ENCODE measurements at places on chromosomes 7 and 10.

DNA sequence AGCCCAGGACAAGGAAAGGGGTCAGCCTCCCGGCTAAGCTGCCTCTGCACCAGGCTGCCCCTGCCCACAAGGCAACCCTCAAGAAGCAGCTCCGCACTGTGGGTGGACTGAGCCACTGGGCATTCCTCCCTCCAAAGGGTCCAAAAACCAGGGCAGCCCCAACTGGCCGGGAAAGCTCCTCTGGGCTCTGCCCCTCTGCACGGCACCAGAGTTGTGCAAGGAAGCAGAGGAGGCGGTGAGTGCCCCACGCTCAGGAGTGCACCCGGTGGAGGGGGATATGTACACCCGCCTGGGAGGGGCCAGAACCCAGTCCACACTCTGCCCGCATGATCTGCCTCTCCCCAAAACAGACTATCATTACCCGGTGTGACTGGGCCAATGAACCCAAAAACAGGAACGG is 43.8 kb downstream of the PTPRN2 start:
- DNase-seq = no peak

- peak; percentile 21 for DNase-seq
Measured at GRCh38 chr7:151304856-151305255, 36.8 kb upstream of the NUB1 start.

- no peak for DNase-seq
Measured at GRCh38 chr10:43208147-43209073, 58.5 kb downstream of the RASGEF1A start.

DNA sequence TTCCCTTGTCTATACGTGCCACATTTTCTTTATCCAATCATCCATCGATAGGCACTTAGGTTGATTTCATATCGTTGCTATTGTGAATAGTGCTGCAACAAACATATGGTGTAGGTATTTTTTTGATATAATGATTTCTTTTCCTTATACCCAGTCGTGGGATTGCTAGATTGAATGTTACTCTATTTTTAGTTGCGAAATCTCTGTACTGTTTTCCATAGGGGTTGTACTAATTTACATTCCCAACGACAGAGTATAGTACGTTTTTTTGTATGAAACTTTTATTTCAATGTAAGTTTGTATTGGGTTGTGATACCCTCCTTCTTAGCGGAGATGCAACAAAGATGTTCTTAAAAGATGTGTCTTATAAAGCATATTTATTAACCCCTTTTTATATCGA is 30.0 kb downstream of the AKR1B1 start:
- DNase-seq = no peak

Measured in fibroblast of pulmonary artery (primary cell).